ENCODE measurements at places on chromosomes 11 and 22.
A peak's percentile ranks its signal among the peaks of the same experiment; 100 is the strongest.

DNA sequence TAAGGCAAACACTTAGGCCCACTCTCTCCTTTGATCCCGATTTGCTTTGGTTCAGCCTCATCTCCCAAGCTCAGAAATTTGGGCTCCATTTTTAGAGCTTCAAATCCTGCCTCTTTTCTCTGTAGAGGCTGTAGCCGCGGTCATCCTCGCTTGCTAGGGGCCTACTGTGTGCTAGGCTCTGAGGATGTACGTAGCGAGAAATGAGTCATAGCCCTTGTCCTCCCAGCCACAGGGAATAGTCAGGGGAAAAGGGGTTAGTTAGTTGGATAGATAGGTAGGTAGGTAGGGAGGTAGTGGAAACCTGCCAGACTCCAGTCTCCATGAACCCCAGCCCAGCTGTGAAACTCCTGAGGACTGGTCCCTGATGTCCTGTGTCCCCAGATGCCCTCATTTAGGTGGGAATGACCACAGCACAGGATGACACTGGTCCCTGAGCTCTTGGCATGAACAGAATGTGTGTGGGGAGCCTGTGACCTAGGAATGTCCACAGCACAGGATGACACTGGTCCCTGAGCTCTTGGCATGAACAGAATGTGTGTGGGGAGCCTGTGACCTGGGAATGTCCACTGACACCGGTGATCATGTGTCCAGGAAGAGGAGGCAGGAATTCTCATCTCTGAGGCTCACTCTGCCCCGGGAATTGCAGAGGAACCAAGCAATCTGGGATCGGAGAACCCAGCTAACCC is 21.4 kb upstream of the HMOX1 start:
- DNase-seq = no peak

DNA sequence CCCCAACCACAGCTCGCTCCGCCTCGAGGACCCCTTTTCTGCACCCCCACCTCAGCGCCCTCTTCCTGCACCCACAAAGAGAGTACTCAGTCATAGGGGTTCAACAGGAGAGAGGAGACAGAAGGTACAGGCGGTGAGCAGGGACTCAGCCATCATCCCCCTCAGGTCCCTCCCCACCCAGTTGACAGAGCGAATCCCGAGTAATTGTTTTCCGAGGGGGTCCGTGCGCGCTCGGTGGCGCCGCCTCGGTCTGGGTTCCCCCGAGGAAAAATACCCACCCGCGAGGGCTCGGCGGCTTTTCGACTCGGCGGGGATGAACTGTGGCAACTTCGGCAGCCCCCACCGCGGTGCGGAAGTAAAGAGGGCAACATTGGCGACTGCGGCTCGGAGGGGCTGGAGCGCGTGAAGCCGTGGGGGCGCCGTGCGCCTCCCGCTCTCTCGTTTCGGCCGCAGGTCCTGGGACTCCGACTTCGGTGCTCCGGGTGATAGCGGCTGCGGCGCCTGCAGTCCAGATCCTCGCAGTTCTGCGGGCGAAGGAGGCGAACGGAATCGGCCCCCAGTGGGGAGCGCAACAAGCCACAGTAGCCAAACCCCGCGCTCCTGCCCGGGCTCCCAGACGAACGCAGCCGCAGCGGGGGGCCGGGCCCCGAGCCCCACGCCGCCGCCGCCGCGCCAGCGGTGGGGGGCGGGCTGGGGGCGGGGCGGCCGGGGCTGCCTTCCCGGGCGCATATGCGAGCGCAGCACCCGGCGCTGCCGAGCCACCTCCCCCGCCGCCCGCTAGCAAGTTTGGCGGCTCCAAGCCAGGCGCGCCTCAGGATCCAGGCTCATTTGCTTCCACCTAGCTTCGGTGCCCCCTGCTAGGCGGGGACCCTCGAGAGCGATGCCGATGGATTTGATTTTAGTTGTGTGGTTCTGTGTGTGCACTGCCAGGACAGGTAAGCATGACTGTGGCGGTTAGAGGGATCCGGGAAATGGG is at the start of gene NELL1:
Gene NELL1 (plus strand): TSS at position 743 of the 976 bp plus-strand sequence.
- no peak for DNase-seq

DNA sequence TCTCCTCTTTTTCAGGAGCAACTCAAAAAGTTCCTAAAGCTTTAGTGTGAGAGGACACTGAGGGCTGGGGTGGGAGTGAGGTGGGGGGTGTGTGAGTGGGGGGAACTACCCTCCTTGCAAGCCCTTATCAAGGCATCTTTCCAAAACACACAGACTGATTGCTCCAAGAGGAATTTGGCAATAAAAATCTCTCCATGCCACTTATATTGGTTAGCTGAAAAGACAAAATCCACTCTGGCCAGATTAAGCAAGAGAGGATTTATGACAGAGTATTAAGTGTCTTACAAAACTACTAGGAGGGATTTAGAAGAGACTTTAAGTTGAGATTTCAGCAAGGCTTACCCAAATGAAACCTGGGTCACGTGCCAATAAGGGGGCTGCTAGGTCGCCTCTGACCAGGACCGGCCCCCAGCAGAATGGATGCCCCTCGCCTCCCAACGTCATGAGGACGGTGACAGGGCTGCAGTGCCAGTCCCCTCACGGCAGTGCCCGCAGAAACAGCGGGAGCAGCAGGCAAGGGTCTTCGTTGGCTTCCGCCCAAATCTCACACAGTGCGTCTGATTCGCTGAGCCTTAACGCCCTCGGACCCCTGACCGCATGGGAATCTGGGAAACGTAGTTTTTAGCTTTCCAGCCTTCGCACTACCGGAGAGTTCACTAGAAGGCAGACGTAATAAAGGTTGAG is 22.1 kb upstream of the CTR9 start:
- no peak for DNase-seq

DNA sequence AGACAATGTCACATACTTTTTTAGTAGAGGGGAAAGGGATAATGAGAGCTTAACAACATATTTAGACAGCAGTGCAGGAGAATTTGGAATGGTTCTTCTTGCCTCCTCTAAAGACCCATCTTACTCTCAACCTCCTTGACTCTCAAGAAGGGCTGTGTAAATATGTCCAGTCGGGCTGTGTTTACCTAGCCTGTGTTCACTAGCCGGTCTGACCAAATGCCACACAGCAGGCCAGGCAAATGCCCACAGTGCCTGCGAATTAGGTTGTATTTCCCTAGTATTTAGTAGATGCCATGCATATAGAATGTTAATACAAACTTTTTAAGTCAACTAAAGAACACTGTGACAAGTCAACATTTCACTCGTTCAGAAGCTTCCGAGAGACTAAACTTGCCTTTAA is 51.4 kb upstream of the MTMR2 start:
- DNase-seq = no peak

DNA sequence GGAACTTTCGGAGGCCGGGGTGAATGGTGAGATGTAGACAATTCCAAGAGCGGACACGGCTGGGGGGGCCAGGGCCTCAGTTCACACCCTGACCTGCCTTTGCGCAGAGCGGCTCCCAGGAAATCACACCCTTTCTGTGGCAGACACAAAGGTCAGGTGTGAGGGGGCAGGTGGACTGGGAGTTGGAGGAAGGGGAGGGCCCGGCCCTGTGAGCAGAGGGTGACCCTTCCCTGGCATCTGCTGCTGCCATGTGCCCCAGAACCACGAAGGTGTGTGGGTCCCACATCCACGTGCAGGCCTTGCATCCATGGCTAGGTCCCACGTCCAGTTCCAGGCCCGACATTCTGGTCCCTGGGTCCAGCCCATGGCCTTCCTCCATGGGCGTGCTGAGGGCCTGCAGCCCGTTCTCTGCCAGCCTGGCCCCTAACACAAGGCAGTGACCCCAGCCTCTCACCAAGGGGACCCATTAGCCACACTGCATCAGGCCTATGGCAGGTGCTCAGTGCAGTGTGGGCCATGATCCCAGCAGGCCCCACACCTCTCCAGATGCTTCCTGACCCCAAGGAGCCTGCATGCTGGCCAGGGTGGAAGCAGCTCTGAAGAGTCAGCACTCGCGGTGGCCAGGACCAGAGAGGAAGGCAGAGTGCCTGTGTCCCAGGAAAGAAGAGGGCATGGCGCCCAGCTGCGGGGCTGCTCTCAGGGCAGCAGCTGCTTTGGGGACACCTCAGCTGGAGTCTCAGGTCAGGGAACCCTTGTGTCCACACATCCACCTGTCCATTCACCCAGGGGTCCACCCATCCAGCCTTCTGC is 18.9 kb upstream of the PIM3 start:
- no peak for DNase-seq

- no peak for DNase-seq
These were observed 734.7 kb downstream of the KCNA4 start for GRCh38 chr11:29282088-29282487.

- DNase-seq = no peak
These were observed 18.5 kb downstream of the GAB2 start for GRCh38 chr11:78399136-78399535.

- DNase-seq = no peak
These were observed 485.2 kb downstream of the LRRC4C start for GRCh38 chr11:40974186-40974795.

- DNase-seq = peak; percentile 64
These were observed 6.5 kb downstream of the ZFTA start for GRCh38 chr11:63761931-63762653.

GRCh38 chr11:26823963-26824362 is 102.1 kb upstream of the SLC5A12 start:
- no peak for DNase-seq

DNA sequence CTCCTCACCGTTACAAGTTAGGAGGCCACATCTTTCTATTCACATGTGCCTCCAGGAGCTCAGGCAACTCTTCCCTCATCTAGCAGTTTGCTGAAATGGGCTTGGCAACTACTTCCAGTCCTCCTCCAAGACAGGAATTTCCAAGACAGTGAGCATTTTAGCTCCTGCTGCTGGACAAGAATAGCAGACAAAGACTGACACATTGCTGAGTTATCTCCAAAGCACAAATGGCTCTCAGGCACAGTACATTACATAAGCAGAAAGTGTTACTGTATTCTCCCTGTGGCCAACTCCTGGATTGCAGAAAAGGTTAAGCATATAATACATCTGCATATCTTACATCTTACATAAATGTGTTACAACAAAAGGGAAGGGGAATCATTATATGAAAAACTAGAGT is 83.2 kb upstream of the POU2AF2 start:
- no peak for DNase-seq

DNA sequence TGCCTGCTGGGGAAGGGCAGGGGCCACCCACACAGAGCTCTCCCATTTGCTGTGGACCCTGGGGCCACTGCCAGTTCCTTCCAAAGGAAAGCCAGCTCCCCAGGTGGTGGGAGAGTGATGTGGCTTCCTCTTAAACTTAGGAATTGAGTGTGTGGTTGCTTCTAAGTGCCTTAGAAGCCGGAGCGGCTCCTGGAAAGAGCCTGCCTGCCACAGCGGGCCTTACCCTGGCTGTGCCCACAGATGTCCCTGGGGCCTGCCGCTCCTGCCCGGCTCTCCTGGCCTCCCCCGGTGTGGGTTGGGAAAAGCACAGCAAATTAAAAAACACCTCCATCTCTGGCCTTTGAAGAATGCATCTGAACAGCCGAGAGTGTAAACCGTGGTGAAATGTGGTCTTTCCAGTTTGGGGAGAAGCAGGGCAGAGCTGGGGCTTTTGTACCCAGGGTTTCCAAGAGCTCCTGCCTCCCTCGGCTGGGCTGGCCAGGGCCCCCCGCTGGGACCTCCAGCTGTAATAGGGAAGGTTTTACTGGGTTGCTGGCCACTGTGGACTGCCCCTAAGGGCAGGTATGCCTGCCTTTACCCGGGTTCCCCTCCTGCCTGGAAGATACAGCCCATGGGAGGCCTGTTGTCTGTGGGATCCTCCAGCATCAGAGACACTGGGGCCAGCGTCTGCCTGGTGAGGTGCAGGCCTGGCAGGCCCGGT is 30.2 kb downstream of the LRP5 start:
- DNase-seq = no peak

DNA sequence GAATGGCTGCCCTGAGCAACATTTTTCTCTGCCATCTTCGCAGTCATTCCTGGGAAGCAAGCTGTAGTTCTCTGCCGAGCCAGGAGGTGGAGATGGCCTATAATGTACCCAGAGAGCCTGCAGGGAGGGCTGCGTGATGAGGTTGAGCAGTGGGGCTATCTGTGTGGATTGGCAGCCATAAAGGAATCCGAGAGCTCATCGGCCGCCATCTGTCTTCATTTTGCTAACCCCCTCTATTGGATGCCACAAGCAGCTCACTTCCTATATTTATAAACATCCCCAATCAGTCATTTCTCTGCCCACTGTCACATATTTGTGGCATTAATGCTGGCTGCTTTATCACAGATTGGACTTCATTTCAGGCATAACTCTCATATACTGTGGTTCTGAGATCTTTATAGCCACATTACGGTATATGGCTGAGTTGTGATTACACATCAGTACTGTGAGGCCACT is 209.5 kb downstream of the NTM start:
- no peak for DNase-seq

GRCh38 chr22:34784056-34784455 is 281.9 kb upstream of the ISX start:
- DNase-seq = no peak

- DNase-seq = no peak
These were observed 339.3 kb upstream of the SYN3 start for GRCh38 chr22:33397381-33397907.

GRCh38 chr22:48653929-48654328 is 1173.7 kb downstream of the BRD1 start:
- no peak for DNase-seq

GRCh38 chr11:123577081-123577598 is 77.3 kb downstream of the SCN3B start:
- peak; percentile 85 for DNase-seq

- no peak for DNase-seq
These were observed 19.4 kb downstream of the GUCY1A2 start for GRCh38 chr11:106998916-106999188.

DNA sequence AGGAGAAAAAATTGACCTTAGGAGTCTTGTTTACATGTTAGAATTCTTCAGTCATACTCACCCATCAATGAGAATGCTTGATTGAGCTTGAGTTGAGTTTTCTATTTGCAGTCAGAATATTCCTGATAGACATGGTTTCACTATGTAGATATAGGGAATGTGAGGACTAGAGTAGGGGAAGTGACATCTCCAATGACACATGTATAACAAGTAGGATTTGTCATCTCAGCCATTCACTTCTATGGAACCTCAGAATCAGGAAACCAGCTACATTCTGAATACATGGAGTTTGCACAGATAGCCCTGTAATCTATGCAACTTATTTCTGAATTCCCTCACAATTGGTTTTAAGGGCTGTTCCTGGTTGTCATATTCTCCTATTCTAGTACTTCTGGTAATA is 20.1 kb upstream of the OR9Q1 start:
- DNase-seq = no peak

DNA sequence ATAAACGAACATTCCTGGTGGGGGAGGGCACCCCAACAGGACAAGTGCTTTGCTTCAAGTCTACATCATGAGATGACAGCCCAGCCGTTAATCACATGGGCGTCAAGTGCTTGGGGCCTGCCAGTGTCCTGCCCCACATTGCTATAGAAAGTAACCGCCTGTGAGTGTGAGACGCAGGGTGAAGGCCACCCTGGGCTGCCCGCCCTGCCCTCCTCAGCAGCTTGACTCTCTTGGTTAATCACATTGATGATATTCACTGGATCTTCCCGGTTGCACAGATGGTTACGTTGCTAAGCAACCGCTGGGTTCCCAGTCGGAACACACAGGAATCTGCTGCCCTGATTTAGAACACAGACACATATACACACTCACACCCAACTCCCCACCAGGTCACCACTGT is 79.3 kb downstream of the CTTN start:
- no peak for DNase-seq

GRCh38 chr11:129639300-129639699 is 176.3 kb upstream of the TMEM45B start:
- DNase-seq = no peak

- no peak for DNase-seq
These were observed 641.6 kb upstream of the TENM4 start for GRCh38 chr11:80082406-80082805.

- DNase-seq = no peak
These were observed 5.9 kb upstream of the GRAMD4 start for GRCh38 chr22:46614025-46614931.
